Cardiac muscle cell (in vitro differentiated cells and primary cell): ENCODE measurements at places on chromosomes 2 and 18. TPM values are rescaled to one million over a fixed set of nuclear protein-coding genes. Genes with fewer than 3 reads are reported as not detected.

DNA sequence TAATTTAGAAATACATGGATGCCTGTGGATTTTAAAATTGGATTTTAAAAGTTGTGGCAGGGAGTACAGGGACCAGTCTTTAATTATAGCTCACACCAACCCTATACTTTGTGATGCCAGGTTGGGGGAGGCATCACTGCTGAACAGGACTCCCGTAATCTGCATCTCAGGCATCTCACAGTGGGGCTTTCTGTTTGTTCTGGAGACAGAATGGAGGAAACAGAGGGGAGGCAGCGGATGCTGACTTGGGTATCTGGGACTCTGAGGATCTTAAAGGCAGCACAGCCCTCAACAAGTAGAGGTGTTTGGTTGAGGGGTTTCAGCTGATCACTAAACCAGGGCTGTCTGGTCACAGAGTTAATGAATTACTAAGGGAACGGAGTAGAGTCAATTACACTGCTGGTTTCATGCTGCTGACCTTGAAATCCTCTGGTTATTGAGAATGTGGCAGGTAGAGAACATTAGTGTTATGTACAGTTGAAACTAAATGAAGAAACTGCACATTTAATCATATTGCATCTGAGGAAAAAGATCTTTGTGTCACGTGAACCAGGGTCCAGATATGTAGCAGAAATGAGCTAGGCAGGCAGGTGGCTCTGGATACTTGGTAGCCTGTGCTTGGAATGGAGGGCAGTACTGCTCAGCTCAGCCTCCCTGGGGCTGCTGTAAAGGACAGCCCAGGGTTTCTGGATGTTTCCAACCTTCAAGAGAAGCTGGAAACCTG is 40.3 kb downstream of the FHOD3 start:
- no peak for DNase-seq
- H3K27ac ChIP-seq: peak overlapping the region; percentile 57
- peaks cover 42% of the 10 kb centered on the region for H3K4me1 ChIP-seq
- no peaks in the 10 kb centered on the region for H3K27me3 ChIP-seq
- no peak overlapping the region for H3K4me3 ChIP-seq

GRCh38 chr18:23826850-23827620 is 137.8 kb downstream of the LAMA3 start:
- no peak overlapping the region for H3K4me3 ChIP-seq
- no peaks in the 10 kb centered on the region for H3K4me1 ChIP-seq
- no peak overlapping the region for H3K27ac ChIP-seq
- no peaks in the 10 kb centered on the region for H3K36me3 ChIP-seq
- H3K27me3 ChIP-seq: no peaks in the 10 kb centered on the region

The TMEM247 gene
- not detected in 2 replicates for total RNA-seq

DNA sequence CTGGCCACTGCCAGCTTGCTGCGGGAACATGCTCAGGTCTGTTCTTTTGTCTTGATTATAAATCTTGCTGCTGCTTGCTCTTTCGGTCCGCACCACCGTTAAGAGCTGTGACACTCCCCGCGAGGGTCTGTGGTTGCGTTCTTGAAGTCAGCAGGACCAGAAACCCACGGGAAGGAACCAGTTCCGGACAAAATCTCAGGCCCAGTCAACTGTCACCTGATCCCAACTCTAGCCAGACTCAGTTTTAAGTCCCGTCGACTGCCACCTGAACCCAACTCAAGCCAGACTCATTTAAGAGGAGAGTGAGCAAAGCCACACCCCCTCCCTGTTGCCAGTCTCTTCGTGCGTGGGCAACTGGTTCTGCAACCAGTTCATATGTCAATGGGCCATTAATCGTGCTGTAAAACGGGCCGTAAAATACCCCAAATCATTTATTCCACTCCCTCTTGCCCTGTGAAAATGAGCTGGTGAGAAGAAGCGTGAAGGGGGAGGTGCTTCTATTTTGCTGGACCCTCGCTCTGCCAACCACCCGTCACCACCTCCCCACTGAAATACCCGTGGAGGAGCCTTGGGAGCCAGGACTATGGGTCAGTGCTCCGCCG is 224.3 kb downstream of the NDUFA10 start:
- no peak overlapping the region for H3K4me3 ChIP-seq
- no peaks in the 10 kb centered on the region for H3K4me1 ChIP-seq
- no peak overlapping the region for H3K27ac ChIP-seq

DNA sequence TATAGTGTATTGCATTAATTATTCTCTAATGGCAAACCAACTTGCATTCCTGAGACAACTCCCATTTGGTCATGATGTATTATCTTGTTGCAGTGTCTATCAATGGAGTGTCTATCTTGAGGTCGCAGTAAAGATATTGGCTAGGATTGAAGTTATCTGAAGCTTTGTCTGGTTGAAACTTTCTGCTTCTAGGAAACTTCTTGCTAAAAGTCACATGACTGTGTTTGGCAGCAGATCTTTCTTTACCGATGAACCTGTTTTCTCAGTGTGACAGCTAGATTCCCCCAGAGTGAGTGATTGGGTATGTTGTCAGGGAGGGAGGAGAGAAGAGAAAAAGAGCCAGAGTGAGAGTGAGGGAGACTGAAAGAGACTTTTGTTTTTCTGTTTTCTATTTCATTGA is 119.6 kb downstream of the QPCT start:
- DNase-seq: no peak
- no peaks in the 10 kb centered on the region for H3K27me3 ChIP-seq
- H3K27ac ChIP-seq: no peak overlapping the region
- no peaks in the 10 kb centered on the region for H3K36me3 ChIP-seq
- peaks cover 11% of the 10 kb centered on the region for H3K4me1 ChIP-seq
- H3K4me3 ChIP-seq: no peak overlapping the region

DNA sequence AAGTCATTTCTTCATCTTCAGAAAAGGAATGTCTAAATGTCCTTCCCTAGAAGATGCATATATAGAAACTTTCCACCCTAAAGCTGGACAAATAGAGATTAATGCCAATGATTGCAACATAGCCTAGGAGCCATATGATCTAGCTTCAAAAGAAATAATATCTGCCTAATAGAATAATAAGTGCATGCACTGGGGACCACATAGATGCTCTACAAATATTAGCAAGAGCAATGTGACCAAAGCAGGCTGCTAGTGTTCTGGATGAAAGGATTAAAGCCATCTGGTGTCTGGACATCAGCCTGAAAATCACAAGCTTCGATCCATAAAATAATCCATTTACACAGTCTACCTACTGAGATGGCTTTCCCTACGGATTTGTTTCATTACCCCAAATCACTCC is 280.1 kb upstream of the KLHL14 start:
- no peak overlapping the region for H3K27ac ChIP-seq
- H3K4me1 ChIP-seq: no peaks in the 10 kb centered on the region
- DNase-seq: no peak
- no peaks in the 10 kb centered on the region for H3K36me3 ChIP-seq
- H3K27me3 ChIP-seq: no peaks in the 10 kb centered on the region

DNA sequence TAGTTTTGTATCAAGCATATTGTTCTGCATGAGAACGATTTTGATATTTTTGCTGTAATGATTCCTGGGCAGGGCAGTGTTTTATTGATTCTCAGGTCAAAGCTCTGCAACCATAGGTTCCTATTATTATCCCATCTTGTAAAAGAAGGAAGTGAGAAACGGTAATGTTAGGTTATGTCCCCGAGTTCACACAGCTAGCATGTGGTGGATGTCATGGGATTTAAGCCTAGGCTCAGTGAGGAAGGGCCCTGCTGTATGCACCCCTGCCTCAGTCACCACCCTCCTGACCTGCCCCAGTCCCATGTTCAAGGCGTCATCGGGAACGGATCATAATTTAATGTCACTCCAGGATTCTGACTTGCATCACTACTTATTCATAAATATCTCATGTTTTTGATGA is 10.7 kb downstream of the ACP1 start:
- H3K27me3 ChIP-seq: no peaks in the 10 kb centered on the region
- H3K4me1 ChIP-seq: no peaks in the 10 kb centered on the region
- no peak for DNase-seq
- no peak overlapping the region for H3K27ac ChIP-seq

DNA sequence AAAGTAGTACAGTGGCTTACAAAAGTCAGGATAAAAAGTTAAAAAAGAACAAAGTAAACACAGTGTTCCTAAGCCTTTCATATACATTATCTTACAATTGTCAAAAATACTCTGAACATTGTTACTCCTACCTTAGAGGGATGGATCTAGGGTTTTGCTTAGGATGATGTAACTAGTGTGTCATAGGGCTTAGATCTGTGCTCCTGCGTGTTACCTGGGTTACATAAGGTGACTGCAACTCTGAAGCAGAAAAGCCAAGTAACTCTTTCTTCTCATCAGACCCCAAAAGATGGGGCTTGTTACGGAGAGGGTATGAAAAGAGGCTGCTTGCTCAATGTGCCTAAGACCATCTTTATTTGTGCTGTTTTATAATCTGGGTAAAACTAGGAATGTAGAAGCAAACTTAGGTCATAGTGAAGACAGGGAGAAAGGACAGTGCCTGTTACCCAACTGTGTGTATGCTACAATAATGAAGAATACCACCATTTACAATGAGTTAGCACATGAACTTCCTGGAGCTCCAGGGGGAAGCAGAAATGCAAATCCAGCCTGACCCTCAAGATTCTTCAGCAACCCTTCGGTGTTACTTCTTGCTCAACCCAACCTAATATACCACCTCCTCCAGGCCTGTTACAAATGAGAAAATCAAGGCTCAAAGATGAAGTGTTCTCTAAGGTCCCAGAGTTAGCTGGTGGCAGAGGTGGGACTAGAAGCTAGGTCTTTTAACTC is 42.0 kb upstream of the STK17B start:
- no peak overlapping the region for H3K4me3 ChIP-seq
- H3K4me1 ChIP-seq: no peaks in the 10 kb centered on the region
- no peak for DNase-seq
- H3K27me3 ChIP-seq: no peaks in the 10 kb centered on the region
- no peak overlapping the region for H3K27ac ChIP-seq

The ITPRIPL1 gene
- total RNA-seq: 1.1 and 1.3 TPM in 2 replicates

DNA sequence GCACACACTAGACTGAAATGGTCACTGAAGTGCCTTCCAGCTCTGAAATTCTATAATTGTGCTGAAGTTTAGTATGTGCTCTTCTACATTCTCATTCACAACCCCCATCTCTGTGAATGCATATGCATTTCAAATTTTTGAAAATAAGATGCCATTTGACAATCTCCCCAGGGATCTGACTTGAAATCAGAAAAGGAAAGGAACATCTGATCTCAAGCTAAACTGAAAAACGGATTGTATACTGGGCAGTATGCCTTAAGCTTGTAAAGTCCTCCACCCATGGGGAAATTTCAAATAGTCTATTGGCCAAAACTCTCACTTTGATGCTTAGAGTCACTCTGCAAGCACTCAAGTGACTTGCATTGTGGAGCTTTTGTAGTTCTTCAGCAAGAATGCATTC is 22.9 kb downstream of the FAP start:
- no peaks in the 10 kb centered on the region for H3K4me1 ChIP-seq
- no peak for DNase-seq
- H3K27me3 ChIP-seq: no peaks in the 10 kb centered on the region
- H3K36me3 ChIP-seq: no peaks in the 10 kb centered on the region
- H3K27ac ChIP-seq: no peak overlapping the region

DNA sequence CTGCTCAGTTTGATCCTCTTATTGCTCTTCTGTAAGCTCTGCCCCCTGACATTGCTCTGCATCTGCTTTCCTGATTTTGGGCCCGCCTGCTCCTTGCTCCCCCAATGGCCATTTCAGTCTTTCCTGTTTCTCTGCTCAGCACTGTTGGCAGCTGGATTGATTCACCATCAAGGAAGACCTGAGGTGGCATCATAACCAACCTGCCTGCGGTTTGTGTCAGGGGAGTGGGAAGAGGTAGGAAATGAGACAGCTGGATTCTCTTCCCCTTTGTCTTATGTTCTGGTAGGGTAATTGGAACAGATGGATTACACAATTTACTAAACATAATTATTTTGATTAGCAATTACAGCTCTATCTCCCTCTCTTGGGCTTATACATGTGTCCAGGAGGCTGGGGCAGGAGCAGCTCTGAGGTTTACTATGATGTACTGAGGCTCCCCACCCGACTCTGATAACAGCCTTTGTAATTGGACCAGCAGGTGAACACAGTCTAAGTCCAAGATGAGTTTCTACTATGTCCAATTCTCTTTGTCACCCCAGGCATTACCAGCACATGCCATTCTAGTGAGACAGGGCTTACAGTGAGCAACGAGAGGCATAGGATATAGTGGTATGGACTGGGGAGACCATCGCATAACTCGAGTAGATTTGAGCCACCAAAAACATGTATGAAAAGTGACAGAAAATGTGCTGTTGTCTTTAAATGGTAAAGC is 151.8 kb upstream of the MMADHC start:
- no peak for DNase-seq
- H3K36me3 ChIP-seq: no peaks in the 10 kb centered on the region
- no peak overlapping the region for H3K27ac ChIP-seq
- H3K4me3 ChIP-seq: no peak overlapping the region

DNA sequence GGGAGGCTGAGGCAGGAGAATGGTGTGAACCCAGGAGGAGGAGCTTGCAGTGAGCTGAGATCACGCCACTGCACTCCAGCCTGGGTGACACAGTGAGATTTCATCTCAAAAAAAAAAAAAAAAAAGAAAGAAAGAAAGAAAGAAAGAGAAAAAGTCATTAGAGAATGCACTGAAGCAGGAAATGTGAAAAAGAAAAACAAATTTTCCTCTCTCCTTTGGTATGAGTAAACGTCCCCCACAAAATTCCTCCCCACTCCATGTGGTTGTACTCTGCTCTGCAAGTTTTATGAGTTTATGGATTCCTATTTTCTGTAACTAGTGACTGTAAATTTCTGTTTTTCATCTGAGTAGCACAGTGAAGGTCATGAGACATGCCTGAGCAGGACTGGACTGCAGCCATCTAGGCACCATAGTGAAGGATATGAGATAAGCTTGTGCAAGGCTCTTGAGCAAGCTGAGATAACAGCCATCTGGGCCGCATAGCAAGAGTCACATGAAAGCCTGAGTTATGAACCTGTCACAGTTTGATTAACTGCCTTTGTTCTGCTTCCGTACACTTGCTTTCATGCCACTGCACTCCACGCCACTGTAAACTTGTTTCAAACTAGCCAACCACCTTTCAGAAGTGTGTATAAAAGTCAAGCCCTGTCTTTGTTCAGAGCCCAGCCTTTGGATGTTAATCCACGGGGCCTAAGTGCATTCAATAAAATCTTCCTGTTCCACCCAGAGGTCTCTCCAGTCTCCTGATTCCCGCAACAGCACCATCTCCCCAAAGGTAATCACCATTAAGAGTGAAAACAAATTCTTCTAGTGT is 50.2 kb downstream of the SKA1 start:
- H3K4me1 ChIP-seq: peaks cover 13% of the 10 kb centered on the region
- no peak overlapping the region for H3K4me3 ChIP-seq
- peak overlapping the region; percentile 97 for H3K27ac ChIP-seq
- H3K36me3 ChIP-seq: no peaks in the 10 kb centered on the region
- peak; percentile 98 for DNase-seq

DNA sequence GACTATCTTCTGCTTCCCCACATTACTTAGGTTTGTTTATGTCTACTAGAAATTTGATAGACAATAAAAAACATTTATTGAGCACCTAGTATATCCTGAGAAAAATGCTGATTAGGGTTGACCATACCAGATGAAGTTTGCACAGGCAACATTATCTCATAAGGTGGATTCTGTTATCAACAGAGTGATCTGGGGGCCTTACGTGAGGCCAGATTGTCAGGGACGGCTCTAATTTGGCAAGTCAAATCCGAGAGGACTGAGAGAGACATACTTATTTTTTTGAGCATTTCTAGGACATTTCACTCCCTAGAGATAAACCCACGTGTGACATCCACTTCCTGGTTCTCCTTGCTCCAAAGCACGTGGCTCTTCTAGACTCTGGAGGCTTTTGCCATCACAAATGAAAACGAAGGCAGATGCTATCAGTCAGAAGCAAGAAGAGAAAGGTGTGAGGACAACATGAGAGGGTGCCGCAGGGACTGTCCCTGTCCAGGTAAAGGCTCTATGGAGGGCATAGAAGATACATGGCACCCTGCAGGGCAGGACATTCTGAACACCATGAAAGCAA is 168.0 kb upstream of the REV1 start:
- H3K27me3 ChIP-seq: no peaks in the 10 kb centered on the region
- no peak for DNase-seq
- H3K36me3 ChIP-seq: no peaks in the 10 kb centered on the region
